Left ventricle myocardium superior (tissue), 1 donor: ENCODE measurements at places on chromosomes 3 and 15.

DNA sequence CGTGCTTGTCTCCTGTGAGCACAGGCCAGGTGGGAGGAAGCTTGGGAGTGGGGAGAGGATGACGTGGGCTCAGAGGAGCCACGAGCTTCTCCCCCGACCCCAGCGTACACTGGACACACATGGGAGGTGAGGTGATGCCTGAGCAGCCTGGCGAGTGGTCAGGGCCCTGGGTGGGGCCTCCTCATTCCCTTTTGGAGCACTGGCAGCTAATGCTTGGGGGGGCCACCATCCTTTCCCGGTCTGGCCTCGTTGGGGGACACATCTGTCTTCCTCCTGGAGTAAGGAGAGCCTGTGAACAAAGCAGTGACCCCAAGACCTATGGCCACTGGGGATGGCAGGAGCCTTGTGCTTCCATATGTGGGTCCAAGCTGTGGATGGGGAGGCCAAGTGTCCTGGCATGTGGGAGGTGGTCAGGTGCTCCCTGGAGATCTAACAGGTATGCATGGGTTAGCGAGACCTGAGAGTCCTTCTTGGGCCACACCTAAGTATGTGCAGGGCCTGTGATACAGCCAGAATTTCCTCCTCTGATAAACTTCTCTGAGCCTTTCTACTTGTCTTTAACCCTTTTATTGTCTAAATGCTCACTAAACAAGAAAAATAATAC is 9.5 kb downstream of the KLF13 start:
- peak; percentile 24 for DNase-seq

GRCh38 chr3:179729086-179729485 is 76.2 kb downstream of the USP13 start:
- DNase-seq = no peak

- DNase-seq = no peak
These were observed 401.2 kb upstream of the NR2F2 start for GRCh38 chr15:95929232-95929846.

DNA sequence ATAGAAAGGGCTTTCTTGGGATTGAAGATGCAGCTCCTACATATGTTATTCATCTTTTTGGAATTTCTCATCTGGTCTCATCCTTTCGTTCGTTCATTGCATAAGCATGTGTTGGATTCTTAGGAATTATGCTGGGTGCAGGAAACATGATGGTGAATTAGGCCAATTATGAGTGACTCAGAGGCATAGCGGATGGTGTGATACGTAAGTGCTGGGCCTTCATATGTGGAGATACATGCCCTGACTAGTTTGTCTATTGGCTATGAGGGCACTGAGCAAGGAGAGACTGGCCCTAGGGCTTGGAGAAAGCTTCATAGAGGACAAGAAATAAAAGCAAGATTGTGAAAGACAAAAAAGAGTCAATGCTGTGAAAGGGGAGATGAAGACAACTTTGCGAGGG is 235.1 kb downstream of the MYRIP start:
- no peak for DNase-seq

DNA sequence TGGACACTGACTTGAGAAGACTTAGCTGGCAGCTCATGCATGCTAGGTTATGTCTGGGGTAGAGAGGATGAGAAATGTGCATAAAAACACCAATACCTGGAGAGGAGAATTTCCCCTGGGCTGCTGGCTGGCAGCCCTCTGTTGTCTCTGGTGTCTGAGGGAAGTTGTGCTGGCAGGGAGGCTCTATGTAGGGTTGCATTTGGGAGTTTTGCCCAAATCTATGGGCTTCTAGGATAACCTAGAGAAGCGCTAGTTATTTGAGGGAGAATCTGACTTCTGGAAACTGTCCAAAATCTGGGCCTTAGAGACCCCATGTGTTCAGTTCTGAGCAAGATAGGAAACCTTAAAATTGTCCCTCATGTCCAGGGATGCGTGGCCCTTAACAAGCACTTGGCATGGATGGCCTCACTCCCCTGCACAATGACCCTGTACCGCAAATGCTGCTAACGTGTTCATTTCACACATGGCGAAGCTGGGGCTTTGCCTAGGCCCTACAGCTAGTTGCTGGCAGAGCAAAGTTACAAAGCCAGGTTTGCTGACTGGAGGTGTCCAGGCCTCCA is 70.3 kb upstream of the ATP2B2 start:
- no peak for DNase-seq

GRCh38 chr3:151501923-151502632 is 41.2 kb upstream of the IGSF10 start:
- DNase-seq = no peak

DNA sequence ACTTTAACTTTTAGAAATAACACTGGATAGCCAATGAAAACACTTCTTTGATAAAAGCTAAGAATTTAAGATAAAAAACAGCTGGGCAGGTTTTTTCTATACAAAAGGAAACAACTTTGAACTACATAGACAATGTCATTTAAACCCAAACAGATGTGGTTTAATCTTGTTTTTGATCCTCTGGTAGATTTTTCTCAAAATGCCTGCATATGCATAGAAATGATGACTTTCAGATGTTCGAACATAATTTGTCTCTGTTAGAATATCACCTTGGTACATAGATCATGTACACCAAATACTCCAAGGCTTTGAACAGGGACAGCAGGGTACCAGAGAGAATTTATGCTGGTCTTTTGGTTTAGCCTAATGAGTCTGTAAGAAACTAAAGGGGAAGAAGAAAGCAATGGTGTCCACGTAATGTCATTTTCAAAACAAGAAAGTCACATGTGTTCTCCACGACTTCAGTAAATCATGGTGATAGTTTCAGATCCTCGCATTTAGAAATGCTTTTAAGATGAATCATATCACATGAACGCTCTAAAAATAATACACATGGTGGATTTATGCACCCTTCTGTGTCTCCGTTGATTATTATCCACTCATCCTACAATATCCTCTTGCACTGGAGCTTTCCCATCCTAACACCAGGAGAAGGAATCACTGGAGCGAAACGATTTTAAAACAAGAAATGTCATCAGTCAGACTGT is 160.1 kb upstream of the PDZRN3 start:
- DNase-seq = no peak

DNA sequence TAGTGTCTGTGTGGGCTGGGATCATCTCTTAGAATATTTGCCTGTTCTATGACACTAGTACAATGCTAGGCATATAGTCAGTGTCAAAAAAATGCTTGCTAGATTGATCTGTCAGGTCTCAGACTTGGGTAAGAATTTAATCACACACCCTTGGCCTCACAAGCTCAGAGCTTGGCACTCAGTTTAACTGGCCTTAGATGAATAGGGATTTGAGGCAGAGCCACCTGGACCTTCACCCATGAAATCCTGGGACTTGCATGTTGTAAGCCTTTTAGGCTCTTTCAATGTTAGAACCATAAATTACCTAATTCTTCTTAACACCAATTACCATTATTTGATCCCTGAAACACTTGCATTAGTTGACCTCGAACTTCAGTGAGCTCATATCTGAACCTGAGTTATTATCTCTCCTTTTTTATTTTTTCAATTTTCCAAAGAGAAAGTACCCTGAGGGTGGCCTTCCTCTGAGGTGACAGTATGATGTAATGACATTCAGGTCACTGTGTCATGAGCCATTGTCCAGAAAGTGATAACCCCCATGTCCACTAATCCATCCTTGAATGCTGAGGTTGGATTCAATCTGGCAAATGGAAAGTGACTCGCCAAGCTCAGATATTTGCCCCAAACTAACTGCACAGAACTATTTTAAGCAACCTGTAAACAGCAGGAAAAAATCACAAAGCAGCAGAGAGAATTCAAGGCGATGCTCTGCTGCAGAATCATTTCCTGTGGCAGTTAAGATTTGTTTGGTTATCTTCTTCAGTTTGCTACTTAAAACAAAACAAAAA is 615.2 kb upstream of the NR2F2 start:
- no peak for DNase-seq

GRCh38 chr15:34107315-34107714 is 5.4 kb downstream of the PGBD4 start:
- no peak for DNase-seq

DNA sequence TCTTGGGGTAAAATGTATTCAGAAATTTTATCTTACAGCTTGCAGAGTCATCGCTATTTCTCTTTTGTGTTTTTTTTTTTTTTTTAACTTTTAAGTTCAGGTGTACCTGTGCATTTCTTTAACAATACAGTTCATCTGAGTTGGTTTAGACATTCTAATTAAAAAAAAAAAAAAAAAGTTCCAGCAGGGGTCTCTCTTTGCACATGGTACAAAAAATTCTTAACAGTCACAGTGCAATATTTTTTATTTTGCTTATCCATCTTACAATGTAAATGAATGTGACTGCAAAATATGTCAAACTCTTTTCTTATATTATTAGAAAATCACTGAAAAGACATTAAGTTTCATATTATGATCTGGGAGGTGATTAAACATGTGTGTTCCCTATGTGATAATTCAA is 47.5 kb upstream of the SLC9A9 start:
- no peak for DNase-seq

- no peak for DNase-seq
These were observed 334.2 kb upstream of the MDFIC2 start for GRCh38 chr3:70646635-70647034.

GRCh38 chr3:175601521-175601920 is 742.4 kb downstream of the NAALADL2 start:
- DNase-seq = no peak

- no peak for DNase-seq
These were observed 57.4 kb upstream of the ULK4 start for GRCh38 chr3:42019144-42019952.

GRCh38 chr3:73448041-73448440 is 176.7 kb downstream of the PDZRN3 start:
- DNase-seq = no peak

DNA sequence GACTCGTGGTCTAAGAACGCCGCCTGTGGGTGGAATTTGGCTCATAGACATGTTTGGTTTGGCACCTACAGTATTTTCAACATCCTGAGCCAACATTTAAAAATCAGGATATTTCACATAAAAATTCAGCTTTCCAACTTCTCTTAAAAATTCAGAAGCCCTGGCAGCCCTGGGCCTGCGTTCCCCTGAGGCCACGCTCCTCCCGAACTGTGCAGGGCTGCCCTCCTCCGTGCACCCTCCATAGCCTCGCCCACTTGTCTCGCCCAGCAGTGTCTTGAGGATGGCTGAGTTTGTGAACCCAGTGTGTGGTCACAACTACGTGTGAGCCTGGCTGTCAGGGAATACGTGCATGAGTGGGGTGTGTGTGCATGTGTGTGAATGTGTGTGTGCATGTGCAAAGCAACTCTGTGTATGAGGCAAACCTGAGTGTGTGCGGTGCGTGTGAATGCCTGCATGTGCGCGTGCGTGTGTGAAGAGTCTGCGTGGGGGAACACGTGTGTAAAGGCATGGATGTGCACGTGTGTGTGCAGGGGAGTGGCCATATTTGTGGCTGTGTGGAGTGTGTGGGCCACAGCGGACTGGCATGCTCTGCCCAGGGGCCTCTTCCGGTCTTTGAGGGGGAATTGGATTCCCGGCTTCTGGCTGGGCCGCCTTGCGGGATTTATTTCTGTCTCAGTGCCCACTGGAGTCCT is 30.9 kb downstream of the PTH1R start:
- DNase-seq = peak; percentile 58

DNA sequence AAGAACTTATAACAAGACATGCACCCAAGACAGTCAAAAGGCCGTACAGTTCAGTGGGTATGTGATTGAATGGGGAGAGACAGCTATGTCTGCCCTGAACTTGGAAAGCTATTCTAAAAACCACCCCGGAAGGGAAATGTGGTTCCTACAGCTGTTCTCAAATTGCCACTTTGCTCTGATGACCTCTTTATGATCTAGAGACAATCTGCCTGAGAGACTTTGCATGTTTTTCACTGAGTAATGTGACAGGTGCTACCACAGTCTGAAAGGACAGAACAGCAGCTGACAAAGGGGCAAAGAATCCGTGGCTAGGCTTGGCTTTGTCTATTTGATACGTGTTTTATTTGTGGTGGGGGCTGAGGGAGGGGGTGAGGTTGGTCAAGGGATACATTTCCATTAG is 148.3 kb upstream of the NPHP3 start:
- no peak for DNase-seq

DNA sequence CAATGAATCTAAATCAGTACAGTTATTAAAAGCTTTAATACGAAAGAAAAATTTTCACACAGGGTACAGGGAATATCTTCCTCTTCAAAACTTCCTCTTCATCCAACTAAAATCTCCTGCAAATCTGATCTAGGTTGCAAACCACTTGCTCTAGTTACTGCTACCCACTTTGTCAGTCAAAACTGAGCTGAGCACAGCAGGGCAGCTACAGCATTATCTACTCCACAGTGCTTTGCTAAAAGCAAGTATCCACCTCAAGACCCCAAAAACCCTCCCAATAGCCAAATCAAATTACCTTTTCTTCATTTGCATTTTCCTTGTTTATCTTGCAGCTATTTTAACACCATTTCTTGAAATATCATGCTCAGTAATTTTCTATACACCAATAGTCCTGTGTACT is 14.7 kb downstream of the ZNF280D start:
- DNase-seq = no peak

- DNase-seq = no peak
These were observed 284.1 kb upstream of the NR2E3 start for GRCh38 chr15:71526060-71526820.

DNA sequence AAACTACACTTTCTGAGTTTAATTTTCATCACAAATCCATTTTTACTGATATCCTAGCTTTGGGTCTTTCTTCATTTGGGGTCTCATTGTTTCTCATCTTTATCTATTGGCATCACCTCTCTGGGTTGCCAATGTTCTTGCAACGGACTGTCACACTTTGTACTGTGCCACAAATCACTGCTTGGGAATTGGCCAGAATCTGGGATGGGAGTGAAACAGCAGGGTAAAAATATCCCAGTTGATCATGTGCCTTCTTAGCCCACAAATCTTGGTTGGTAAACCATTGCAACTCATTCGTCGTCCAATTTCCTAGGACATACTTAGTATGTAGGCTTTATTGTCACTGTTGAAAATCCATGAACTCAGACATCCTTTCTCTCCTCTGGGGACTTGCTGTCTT is 698.5 kb downstream of the OTOL1 start:
- no peak for DNase-seq

DNA sequence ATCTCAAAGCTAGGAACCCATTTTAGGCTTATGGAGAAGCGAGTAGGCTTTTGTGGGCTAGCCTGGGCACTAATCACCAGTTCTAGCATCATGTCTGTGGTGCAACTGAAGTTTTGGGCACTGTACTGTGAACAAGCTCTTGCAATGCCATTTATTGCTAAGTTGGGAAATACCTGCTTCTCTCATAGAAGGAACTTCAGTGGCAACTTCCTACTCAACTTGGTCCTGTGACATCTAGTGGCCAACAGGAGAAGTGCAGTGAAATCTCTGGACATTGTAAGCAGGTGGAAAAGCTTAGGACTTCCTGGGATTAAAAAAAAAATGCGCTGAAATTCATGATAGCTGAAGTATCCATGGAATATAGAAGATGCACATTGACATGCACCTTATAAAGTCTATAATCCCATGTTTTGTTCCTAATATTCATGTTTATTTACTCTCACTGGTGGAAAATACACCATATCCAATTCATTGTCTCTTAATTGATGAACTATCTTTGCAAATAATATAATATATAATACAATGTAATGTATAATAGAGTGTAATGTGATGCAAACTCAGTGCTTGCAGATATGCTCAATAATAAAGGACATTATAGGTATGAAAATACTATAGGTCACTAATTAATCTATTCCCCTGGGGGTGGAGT is 6.5 kb upstream of the ALDH1A3 start:
- DNase-seq = no peak

- no peak for DNase-seq
These were observed 518 bp downstream of the OXSR1 start for GRCh38 chr3:38165722-38166387.
